ENCODE measurements at places on chromosomes 13 and 19.

GRCh38 chr13:78372581-78372980 lies 230.8 kb downstream of the POU4F1 start:
- no peak for DNase-seq

DNA sequence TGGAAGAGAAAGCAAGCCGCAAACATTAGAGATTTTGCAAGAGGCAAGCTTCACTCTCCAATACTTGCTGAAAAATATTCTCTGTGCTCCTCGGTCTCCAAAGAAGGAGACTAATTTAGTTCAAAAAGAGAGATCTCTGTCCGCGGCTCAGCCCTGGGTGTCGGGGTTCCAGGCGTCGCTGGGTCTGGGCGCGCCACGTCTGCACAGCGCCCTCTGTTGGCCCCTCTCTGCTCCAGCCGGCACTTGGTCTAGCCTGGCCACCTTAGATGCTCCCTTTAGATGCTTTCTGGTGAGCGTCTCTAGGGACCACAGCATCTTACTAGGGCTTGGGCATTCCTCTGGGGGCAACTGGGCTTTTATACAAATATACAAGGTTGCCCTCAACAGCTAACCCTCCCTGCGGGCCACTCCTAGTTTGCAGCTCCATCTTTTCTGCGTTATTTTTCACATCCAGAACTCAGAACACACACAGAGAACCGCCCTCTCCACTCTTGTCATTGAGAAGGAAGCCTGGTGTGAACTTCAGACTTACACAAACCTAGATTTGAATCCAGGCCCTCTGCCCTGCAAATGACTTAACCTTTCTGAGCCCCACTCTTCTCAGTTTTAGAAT lies 78.3 kb downstream of the CYSLTR2 start:
- DNase-seq = peak; percentile 11

DNA sequence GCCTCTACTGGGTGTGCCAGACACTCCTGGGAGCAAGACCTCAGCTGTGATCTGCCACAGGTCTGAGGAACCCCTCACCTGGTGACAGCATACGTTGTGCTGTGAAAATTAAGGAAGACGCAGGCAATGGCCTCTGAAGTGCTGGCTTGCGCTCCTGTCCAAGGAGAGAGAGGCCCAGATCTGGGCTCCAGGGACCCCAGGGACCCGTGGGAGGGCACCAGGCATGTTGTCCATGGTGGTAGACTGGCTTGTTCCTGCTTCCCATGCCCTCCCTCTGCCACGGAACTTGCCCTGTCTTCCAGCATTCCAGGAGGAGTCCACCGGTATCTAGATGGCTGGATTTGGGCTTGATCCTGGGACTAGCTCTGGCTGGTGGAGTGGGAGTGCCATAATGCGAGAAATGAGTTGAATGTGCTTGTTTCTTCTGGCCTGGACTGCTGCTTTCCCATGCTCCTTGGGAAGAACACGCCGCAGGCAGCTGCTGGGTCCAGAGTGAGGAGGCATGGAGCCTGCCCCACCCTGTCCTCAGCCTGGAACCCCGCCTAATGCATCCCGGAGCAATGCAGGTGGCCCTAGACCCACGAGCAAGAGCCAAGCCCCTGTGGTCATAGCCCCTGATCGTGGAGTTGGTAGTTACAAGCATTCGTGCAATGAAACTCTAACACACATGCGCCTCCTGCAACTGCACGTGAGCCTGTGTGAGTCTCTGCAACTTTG lies 190.2 kb downstream of the TEX29 start:
- no peak for DNase-seq

GRCh38 chr13:93318534-93319254 lies 92.1 kb downstream of the GPC6 start:
- peak; percentile 3 for DNase-seq

DNA sequence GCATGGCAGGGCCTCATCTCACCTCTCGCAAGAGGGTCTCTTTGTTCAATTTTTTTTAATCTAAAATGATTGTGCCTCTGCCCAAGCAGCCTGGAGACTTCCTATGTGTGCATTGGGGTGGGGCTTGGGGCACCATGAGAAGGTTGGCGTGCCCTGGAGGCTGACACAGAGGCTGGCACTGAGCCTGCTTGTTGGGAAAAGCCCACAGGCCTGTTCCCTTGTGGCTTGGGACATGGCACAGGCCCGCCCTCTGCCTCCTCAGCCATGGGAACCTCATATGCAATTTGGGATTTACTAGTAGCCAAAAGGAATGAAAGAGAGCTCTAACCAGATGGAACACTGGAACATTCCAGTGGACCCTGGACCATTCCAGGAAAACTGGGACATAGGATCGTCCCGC lies 8.0 kb downstream of the FXYD3 start:
- DNase-seq = no peak

- DNase-seq = no peak
Observed at GRCh38 chr19:2345794-2346663, 14.0 kb upstream of the TMPRSS9 start.

DNA sequence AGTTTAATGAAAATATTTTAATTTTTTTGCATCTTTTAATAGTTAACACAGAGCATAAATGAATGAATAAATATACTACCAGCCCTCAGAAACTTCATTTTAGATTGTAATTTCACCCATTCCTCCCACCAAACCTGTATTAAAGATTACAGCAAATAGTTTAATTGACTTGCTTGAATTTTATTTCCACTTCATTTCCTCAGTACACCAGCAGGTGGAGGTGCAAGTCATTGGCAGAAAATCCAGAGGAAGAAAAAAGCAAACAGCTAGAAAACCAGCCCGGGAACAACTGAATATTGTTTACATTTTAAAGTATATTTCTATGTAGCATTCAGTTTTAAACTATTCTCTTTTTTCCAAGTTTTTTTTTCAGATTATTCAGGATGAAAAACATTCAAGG lies 177.8 kb downstream of the OLFM4 start:
- DNase-seq = no peak

GRCh38 chr13:47426126-47426849 lies 529.4 kb upstream of the HTR2A start:
- no peak for DNase-seq

All from HepG2 (cell line).